ENCODE measurements at places on chromosomes 1 and 21.

- no peaks in the 10 kb centered on the region for H3K27me3 ChIP-seq
- peak overlapping the region; percentile 96 for H3K27ac ChIP-seq
- no peak for DNase-seq
- H3K36me3 ChIP-seq = peaks cover 48% of the 10 kb centered on the region
- peak overlapping the region; percentile 80 for H3K4me3 ChIP-seq
Observed at GRCh38 chr21:44064852-44065403, 42.3 kb upstream of the PWP2 start.

DNA sequence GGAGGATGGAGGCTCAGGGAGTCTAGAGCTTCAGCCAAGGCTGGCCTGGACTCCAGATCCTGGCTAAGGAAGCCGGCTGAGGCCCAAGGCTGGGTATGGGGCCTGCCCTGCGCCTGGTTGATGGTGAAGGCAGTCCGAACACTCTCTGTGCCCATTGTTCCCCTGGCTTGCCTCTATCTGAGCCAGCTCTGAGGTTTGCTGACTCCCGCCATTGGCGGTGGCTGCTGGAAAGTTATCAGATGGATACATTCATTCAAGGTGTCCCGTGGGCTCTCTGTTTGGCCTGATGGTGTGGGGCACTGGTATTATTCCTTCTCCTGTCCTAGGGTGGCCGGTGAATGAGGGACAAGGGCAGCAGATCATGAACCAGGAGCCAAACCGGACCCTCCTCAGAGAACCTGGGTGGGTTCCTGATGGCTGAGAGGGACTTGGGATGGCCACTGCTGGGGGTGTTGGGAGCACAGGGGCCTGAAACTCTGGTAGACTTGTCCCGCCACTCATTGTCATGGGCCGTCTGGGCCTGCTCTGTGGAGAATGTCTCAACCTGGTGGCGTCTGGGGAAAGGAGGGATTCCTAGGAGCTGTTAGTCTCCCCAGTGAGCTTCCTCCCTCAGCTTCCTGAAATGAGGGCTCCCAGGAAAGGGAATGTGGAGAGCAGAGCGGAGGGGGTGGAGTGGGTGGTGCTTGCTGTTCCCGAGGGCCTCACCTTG is 22.2 kb downstream of the SLC26A9 start:
- DNase-seq = no peak
- H3K36me3 ChIP-seq = no peaks in the 10 kb centered on the region
- H3K4me1 ChIP-seq = no peaks in the 10 kb centered on the region
- no peaks in the 10 kb centered on the region for H3K27me3 ChIP-seq
- no peak overlapping the region for H3K4me3 ChIP-seq

DNA sequence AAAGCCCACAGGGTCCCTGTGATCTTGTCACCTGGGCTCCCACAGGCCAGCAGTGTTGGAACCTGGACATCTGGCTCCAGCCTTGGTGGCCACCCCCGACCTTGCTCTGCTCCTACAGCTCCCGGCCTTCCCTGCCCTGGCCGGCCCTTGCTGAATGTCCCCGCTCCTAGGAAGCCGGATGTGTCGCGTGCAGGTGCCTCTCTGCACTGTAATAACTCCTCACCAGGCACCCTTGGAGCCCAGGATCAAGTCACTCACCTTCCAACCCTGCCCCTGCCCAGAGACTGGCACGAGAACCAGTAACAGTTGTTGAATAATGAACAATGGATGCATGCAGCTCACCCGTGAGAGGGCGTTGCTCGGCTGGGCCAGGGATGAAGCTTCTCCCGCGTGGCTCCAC is 12.1 kb downstream of the PDE9A start:
- no peak for DNase-seq
- peaks cover 2% of the 10 kb centered on the region for H3K4me1 ChIP-seq
- H3K27ac ChIP-seq = no peak overlapping the region
- no peaks in the 10 kb centered on the region for H3K36me3 ChIP-seq
- no peak overlapping the region for H3K4me3 ChIP-seq

DNA sequence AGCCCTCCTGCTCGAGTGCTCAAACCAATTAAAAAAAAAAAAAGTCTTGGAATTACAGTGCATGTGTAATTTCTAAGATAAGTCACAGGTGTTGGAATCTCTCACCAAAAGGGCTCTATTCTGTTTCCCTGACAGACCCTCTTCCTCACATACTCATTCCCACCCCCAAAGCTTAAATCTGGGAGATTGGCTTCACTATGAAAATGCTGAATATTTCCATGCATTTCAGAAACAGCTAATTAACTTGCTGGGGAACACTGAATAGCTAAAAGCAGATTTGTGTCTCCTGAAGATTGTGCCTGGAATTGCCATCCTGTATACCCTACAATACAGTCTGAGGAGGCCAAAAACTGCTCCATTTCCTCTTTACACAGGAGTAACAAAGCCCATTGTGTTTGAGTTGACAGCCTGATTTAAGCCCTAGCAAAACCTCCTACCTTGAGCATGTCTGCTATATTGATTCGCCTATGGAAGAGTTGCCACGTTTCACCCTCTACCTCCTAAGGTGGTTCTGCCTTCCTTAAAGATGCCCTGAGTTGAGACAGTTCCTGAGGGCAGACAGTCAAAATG is 1.4 kb upstream of the PIK3R3 start:
- DNase-seq = no peak
- H3K36me3 ChIP-seq = peaks cover 2% of the 10 kb centered on the region
- H3K4me1 ChIP-seq = peaks cover 30% of the 10 kb centered on the region
- H3K27ac ChIP-seq = no peak overlapping the region

DNA sequence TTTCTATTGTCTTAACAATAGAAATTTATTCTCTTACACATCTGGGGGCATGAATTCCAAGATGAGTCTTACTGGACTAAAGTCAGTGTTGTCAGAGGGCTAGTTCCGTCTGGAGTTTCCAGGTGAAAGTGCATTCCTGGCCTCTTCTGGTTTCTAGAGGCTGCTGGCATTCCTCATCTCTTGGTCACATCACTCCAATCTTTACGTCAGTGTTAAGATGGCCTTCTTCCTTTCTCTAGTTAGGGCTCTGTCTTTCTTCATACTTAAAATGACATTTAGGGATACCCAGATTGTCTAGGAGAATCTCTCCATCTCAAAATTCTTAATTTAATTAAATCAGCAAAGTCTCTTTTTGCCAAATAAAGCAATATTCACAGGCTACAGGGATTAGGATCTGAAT is 13.3 kb upstream of the PDC start:
- H3K4me1 ChIP-seq = no peaks in the 10 kb centered on the region
- no peak overlapping the region for H3K4me3 ChIP-seq
- H3K27ac ChIP-seq = no peak overlapping the region
- no peak for DNase-seq
- peaks cover 8% of the 10 kb centered on the region for H3K27me3 ChIP-seq

GRCh38 chr1:36091698-36092097 is 3.0 kb downstream of the ADPRS start:
- H3K27ac ChIP-seq = no peak overlapping the region
- H3K4me3 ChIP-seq = no peak overlapping the region
- DNase-seq = no peak
- peaks cover 12% of the 10 kb centered on the region for H3K4me1 ChIP-seq
- peaks cover 29% of the 10 kb centered on the region for H3K36me3 ChIP-seq
- no peaks in the 10 kb centered on the region for H3K27me3 ChIP-seq

DNA sequence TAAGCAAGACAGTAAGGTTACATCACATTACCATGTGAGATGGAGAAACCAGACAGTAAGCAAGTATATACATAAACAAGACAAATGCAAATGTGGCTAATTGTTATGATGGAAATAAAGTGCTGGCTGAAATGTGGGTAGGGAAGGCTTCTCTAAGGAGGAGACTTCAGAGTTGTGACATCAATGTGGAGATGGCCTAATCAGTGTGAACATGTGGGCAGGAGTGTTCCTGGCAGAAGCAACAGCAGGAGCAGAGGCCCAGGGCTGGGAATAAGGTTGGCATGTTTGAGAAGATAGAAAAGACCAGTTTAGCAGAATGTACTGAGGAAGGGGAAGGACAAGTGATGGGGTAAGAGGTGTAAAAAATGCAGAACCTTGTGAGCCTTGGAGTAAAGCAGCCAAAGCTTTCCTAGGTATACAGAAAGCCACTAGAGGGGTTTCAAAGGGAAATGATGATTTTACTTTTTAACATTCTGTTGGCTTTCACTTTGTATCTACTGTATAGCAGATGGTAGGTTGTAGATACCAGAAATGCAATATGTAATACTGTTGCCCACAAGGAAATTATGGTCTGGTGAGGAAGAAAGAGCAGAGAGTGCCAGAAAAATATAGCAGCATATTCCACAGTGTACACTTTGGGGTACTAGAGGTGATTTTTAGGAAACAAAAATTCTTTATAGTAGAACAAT is 197.4 kb downstream of the FGGY start:
- H3K36me3 ChIP-seq = peaks cover 2% of the 10 kb centered on the region
- no peaks in the 10 kb centered on the region for H3K27me3 ChIP-seq
- peaks cover 6% of the 10 kb centered on the region for H3K4me1 ChIP-seq
- no peak overlapping the region for H3K27ac ChIP-seq

- no peaks in the 10 kb centered on the region for H3K36me3 ChIP-seq
- peaks cover 1% of the 10 kb centered on the region for H3K4me1 ChIP-seq
- no peak overlapping the region for H3K4me3 ChIP-seq
- H3K27me3 ChIP-seq = peaks cover 19% of the 10 kb centered on the region
- no peak for DNase-seq
Observed at GRCh38 chr1:67761091-67761490, 72.2 kb downstream of the GNG12 start.

DNA sequence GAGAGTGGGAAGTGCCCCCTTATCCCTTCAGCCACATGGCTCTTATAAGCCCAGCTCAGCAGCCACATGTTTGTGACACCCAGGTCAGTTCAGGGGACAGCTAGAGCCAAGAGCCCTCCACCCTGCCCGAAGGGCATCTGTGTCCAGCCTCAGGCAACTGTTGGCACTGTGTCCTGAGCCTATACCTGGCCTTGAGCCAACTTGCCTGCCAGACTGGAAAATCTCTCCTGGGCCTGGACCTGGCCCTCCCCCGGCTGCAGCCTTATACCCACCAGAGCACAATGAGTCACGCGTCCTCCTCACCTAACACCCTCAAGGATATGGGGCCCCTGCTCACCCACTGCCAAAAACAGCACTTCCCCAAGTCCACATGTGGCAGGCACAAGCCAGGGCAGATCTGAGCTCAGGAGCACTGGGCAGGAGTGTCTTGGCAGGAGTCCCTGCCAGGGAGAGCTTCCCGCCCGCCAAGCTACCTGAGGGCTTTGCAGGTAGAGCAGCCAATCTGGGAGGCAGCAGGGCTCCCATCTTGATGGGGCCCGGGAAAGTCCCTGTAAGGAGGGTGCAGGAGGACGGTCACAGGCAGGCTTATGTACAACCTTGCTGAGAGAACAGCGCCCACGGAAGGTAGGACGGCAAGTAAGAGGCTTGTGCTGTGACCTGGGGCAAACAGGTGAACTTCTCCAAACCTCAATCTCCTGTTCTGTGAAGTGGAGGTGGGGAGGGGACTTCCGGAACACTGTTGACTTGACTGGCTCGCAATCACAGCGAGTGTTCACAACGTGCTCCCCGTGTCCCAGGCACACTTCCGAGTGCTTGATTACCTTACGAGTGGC is 19.8 kb upstream of the HSPG2 start:
- no peak for DNase-seq
- H3K36me3 ChIP-seq = no peaks in the 10 kb centered on the region
- no peak overlapping the region for H3K4me3 ChIP-seq
- no peaks in the 10 kb centered on the region for H3K27me3 ChIP-seq
- no peak overlapping the region for H3K27ac ChIP-seq

- H3K27ac ChIP-seq = no peak overlapping the region
- DNase-seq = no peak
Observed at GRCh38 chr1:223402790-223403142, 9.6 kb downstream of the CCDC185 start.

DNA sequence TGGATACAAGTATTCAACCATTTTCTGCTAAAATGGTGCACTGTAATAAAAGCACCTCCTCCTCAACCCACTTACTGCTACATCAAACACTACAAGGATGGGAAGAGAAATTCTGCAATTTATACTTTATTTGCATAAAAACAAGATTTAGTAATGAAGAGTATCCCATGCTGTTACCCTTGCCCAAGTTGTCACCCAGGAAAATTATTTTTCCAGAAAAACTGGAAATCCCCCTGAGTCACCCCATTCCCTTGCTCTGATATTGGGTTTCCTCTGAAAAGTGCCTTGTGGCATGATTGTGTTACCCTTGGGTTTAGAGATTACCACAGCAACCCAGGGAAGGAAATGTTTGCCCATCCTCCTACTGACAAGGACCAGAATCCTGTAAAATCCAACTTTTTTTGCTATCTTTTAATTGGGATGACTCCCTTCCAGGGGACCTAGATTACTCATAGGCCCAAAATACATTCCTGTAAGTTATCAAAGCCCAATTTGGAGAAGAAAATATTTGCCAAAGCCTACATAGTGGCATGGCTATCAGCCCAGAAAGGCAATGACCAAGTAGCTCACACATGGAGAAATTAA is 16.5 kb upstream of the ZC3H11B start:
- H3K27me3 ChIP-seq = no peaks in the 10 kb centered on the region
- H3K4me1 ChIP-seq = no peaks in the 10 kb centered on the region
- no peak overlapping the region for H3K27ac ChIP-seq
- no peaks in the 10 kb centered on the region for H3K36me3 ChIP-seq

- peak overlapping the region; percentile 52 for H3K27ac ChIP-seq
- H3K36me3 ChIP-seq = peaks cover 24% of the 10 kb centered on the region
- H3K27me3 ChIP-seq = no peaks in the 10 kb centered on the region
- no peak for DNase-seq
- peaks cover 17% of the 10 kb centered on the region for H3K4me1 ChIP-seq
- H3K4me3 ChIP-seq = no peak overlapping the region
Observed at GRCh38 chr1:153774026-153774595, 1.1 kb upstream of the SLC27A3 start.

DNA sequence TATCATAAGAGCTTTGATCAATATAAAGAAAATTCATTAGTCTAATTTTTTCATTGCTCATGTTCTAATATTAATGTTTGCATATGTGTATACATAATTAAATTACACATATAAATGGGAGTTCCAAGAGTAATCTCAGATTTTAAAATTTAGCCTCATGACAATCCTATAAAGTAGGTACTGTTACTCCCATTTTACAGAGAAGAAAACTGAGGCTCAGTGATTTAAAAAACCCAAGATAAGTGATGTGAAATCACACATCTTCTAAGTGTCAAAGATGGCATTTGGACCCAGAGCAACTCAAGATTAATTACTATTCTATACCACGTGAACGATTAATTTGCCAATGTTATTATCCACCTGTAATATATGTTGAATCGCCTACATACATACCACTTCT is 122.3 kb downstream of the TM2D1 start:
- H3K36me3 ChIP-seq = no peaks in the 10 kb centered on the region
- no peak overlapping the region for H3K4me3 ChIP-seq
- H3K27me3 ChIP-seq = no peaks in the 10 kb centered on the region
- no peaks in the 10 kb centered on the region for H3K4me1 ChIP-seq
- no peak for DNase-seq

- no peaks in the 10 kb centered on the region for H3K36me3 ChIP-seq
- peaks cover 7% of the 10 kb centered on the region for H3K27me3 ChIP-seq
- no peak overlapping the region for H3K27ac ChIP-seq
- H3K4me1 ChIP-seq = no peaks in the 10 kb centered on the region
Observed at GRCh38 chr1:155646307-155646706, 36.3 kb downstream of the MSTO1 start.

- no peaks in the 10 kb centered on the region for H3K27me3 ChIP-seq
- no peaks in the 10 kb centered on the region for H3K36me3 ChIP-seq
- no peak overlapping the region for H3K27ac ChIP-seq
- peaks cover 2% of the 10 kb centered on the region for H3K4me1 ChIP-seq
Observed at GRCh38 chr1:87117761-87118368, 203.4 kb downstream of the HS2ST1 start.

- H3K4me3 ChIP-seq = no peak overlapping the region
- no peak for DNase-seq
- peaks cover 10% of the 10 kb centered on the region for H3K27me3 ChIP-seq
- H3K36me3 ChIP-seq = no peaks in the 10 kb centered on the region
Observed at GRCh38 chr1:86450847-86451246, 17.9 kb upstream of the CLCA1 start.

Measured in T-helper 2 cell treated with Interferon-gamma antibody and Interleukin-4, amounts not matched to agents 5 μg/mL and 100 μg/mL, for 36 hours (primary cell).